ENCODE measurements at places on chromosomes 1 and 21. TPM values are rescaled to one million over a fixed set of nuclear protein-coding genes. Genes with fewer than 3 reads are reported as not detected.
A peak's percentile ranks its signal among the peaks of the same experiment; 100 is the strongest.

Gene CLDN17
- total RNA-seq = not detected

Gene HORMAD1
- 0.40 TPM for total RNA-seq

Gene CFAP126
- not detected for total RNA-seq

Gene TAL1
- not detected for total RNA-seq

Gene SRM
- total RNA-seq = 154 TPM

Gene CYP4A22
- not detected for total RNA-seq

Gene MPL
- not detected for total RNA-seq

DNA sequence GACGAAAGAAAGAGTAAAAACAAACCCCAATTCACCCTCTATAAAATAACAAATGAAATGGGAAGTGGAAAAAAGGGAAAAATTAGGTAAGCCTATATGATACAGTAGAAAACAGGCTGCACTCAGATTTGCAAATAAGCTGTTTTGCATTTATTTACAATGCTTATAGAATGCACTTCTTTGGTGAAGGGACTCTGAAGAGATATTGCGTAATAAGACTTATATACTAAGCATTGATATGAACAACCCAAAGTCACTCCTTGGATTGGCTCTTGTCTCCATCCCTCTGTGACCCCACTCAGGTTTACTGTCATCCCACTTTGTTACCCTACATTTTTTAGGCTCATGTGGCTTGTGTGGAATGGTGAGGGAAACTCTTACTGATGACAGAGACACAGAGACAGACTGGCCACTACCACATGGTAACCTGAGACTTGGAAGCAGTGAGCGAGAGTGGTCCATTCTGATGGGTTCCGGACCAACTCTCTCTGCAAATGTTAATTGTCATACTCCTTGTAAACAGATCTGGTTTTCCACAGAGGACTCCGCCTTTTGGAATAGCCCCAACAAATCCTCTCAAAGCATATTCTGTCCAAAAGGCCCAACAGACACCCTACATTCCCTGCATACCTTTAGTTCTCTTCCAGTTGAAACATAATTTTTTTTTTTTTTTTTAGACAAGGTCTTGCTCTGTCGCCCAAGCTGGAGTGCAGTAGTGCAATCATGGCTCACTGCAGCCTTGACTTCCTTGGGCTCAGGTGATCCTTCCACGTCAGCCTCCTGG lies 11.0 kb downstream of the GSTM5 start:
- H3K4me3 ChIP-seq = no peak overlapping the region
- no peaks in the 10 kb centered on the region for H3K36me3 ChIP-seq
- H3K27me3 ChIP-seq = peaks cover 14% of the 10 kb centered on the region
- DNase-seq = no peak
- H3K4me1 ChIP-seq = no peaks in the 10 kb centered on the region
- no peak overlapping the region for H3K27ac ChIP-seq

- H3K27ac ChIP-seq = no peak overlapping the region
- no peak for DNase-seq
- peaks cover 35% of the 10 kb centered on the region for H3K36me3 ChIP-seq
- H3K4me3 ChIP-seq = no peak overlapping the region
- H3K4me1 ChIP-seq = peaks cover 26% of the 10 kb centered on the region
Observed at GRCh38 chr1:179968994-179969919, 14.6 kb downstream of the CEP350 start.

DNA sequence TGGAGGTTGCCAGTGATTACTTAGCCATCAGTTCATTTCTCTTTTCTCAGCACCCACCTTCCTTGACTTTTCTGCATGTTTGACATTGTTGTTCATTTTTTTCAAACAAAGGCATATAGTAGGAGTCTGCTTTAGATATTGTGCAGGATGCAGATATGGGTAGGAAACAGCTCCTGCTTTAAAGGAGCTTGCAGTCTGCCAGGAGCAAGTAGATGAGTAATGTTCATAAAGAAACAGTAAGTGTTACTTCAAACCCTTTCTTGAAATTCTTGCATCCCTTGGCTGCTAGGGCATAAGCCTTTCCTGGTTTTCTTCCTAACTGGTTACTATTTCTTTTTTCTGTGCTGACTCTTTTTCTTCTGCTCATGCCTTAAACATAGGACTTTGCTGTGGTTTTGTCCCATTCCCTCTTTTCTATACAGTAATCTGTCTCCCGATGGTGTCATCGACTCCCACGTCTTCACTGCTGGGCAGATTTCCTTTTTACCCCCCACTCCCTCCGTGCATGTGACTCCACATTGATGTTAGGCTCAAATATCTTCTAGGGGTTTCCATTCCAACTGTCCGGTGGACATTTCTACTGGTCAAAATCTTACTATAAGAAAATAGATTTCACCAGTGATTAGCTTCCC lies 20.4 kb downstream of the PTGFRN start:
- no peak overlapping the region for H3K4me3 ChIP-seq
- peaks cover 24% of the 10 kb centered on the region for H3K4me1 ChIP-seq
- DNase-seq = no peak

GRCh38 chr1:93700532-93701469 lies 19.2 kb upstream of the BCAR3 start:
- no peak overlapping the region for H3K27ac ChIP-seq
- H3K36me3 ChIP-seq = no peaks in the 10 kb centered on the region
- H3K4me3 ChIP-seq = no peak overlapping the region

- no peak overlapping the region for H3K4me3 ChIP-seq
- H3K27me3 ChIP-seq = no peaks in the 10 kb centered on the region
- peaks cover 20% of the 10 kb centered on the region for H3K4me1 ChIP-seq
- no peak for DNase-seq
Observed at GRCh38 chr1:109630081-109630897, 10.7 kb downstream of the AMPD2 start.

DNA sequence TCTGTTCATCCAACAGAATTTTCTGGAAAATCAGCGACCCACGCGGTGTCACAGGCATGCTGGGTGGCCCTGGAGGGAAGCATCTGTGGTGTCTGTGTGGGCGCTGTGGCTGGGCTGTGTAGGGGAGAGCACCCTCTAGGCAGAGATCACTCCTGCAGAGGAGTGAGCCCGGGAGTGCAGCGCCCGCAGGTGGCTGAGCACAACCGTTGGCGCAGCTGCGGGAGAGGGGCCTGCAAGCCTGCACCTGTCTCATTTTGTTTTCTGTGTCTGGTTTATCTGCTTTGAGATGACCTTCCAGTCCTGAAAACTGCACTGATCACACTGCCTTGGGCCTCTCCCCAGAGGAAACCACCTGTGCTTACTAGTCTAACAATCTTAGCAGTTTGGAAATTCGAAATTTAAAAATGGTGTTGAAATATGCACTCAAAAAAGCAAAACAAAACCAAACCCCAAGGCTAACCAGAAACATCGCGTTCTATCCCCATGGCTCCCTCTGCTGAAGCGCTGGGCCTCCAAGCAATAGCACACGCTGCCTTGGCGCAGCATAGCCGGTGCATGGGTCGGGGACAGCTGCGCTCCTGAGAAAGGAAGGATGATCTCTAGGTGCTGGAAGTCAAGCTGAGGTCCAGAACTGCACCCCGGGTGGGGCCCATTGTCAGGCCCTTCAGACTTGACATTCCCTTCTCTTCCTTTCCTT lies 4.8 kb downstream of the FAM3B start:
- no peaks in the 10 kb centered on the region for H3K36me3 ChIP-seq
- H3K4me3 ChIP-seq = no peak overlapping the region
- DNase-seq = peak; percentile 38

DNA sequence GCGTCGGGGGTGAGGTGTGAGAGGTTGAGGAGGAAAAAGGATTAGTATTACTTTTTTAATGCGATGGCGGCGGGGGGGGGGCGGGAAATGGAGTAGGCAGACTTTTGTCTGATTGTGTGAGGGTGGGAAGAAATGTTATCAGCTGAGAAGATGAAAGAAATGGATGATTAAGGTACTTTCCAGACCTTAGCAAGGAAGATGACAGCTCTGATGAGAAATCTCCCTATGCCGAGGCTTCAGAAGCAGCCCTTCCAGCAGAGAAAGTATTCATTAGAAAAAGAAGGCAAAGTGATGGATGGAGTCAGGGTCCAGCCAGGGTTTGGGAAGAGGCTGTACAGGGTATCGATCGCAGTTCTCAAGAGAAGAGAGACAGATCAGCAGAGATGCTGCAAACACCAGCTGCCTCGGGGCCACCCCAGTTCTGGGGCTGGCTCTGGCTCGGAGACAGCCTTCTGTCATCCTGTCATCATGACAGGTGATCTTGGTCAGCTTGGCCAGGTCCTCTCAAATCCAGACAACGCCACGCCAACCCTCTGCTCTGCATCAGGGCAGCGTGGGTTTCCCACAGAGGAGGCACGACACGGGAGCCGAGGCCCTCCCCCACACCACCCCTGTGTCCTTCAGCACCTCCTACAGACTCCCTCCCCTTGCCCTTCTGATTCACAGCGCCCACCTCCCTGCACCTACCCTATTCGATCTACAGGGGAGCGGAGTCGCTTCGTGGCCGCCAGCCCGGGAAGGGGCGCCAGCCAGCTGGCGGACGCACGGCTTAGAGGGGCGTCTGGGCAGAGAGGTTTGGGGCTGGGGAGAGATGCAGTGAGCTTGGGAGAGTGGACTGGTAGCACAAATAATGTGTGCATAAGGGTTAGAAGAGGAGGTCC lies 674 bp upstream of the ATXN7L2 start:
- peak; percentile 53 for DNase-seq
- H3K27me3 ChIP-seq = peaks cover 12% of the 10 kb centered on the region

GRCh38 chr1:39757501-39757900 lies 13.6 kb downstream of the OXCT2 start:
- H3K27me3 ChIP-seq = no peaks in the 10 kb centered on the region
- no peak overlapping the region for H3K4me3 ChIP-seq
- H3K36me3 ChIP-seq = peaks cover 36% of the 10 kb centered on the region
- no peak overlapping the region for H3K27ac ChIP-seq
- no peak for DNase-seq

GRCh38 chr1:28775121-28775942 lies 36.6 kb upstream of the OPRD1 start:
- H3K27me3 ChIP-seq = peaks cover 3% of the 10 kb centered on the region
- peak overlapping the region; percentile 43 for H3K27ac ChIP-seq
- peaks cover 13% of the 10 kb centered on the region for H3K36me3 ChIP-seq
- DNase-seq = peak; percentile 71
- peaks cover 11% of the 10 kb centered on the region for H3K4me1 ChIP-seq

Measured in activated CD8-positive, alpha-beta T cell treated with anti-CD3 and anti-CD28 coated beads, Interleukin-2, amount 10 ng/mL, durations not matched to agents 7 days and 5 days (primary cell).